ENCODE measurements at places on chromosomes 3 and 15.

- DNase-seq, result no peak
Observed at GRCh38 chr3:12230877-12231276, 58.0 kb upstream of the PPARG start.

GRCh38 chr15:70090436-70091296 lies 7.1 kb downstream of the TLE3 start:
- DNase-seq, result no peak

GRCh38 chr3:171566803-171567422 lies 106.7 kb upstream of the TNIK start:
- no peak for DNase-seq

DNA sequence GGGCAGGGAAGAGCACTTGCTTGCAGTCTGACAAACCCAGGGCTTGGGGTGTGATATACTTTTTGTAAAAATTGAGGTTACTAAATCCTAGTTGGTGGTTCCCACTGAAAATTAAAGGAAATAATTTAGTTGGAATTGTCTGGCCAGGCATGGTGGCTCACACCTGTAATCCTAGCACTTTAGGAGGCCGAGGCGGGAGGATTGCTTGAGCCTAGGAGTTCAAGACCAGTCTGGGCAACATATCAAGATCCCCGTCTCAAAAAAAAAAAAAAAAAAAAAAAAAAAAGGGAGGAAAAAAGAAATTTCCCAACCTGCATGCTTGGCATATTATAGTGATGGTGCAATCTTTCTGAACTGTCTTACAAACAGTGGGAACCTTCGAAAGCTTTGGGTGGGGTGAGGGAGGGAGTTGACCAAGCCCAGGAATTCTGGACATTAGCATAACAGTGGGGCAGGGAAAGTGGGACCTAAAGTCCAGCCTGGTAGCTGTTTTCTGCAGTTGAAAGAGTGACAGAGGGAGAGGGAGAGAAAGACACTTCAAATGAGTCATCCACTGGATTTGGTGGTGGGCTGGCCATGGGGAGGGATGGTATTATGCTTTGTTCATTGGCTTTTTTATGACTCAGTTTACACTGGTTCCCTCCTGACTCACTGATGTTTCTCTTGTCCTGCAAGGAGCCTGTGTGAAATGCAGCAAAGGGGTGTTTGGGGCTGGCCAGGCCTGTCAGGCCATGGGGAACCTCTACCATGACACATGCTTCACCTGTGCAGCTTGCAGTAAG lies 41.1 kb downstream of the LIMD1 start:
- DNase-seq, result peak; percentile 66

DNA sequence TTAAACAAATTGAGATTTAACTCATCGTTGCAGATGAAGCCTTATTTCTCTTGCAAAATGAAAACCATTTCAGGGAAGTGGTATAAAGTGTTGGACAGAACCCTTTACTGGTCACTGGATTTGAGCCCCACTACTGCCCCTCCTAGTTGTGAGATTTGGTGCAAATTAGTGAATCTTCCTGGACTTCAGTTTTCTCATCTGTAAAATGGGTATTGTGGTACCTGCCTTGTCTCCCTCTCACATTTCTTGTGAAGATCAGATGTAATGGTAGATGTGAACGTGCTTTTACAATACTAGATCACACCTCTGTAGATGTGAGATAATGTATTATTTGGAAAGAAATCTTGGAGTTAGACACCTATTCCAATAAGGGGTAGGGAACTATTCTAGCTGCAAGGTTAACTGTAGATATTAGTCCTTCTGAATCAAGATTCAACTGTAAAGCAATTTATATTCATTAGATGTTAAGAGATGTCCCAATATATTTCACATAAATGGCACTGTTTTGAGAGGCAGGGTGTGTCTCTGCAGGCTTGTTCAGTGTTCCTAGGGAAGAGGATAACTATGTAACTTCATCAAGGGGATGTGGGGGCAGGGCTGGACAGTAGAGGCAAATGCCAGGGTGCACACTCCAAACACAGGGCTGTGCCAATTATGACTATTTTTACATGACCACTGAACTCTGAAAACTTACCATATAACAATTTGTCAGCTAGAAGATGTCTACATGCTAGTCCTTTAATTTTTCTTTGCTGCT lies 112.4 kb upstream of the PFN2 start:
- no peak for DNase-seq

- DNase-seq, result no peak
Observed at GRCh38 chr15:71510763-71511162, 299.6 kb upstream of the NR2E3 start.

DNA sequence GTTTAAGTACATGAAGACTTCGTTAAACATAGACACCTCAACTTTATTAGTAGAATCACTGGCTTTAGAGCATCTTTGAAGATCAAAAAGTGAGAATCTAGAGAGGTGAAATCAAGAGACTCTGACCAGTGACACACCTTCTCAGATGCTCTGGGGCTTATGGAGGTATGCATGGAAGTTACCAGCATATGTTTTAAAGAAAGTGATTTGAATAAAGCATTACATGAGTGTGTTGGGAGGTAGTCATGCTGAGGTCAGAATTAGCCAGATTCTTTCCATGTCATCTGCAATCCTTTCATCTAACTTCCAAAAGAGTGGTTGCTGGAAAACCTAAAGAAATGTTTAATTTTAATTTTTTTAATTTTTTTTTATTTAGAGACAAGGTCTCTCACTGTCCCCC lies 658.0 kb upstream of the GOLIM4 start:
- no peak for DNase-seq

- no peak for DNase-seq
Observed at GRCh38 chr3:1017870-1018269, 75.0 kb upstream of the CNTN6 start.

DNA sequence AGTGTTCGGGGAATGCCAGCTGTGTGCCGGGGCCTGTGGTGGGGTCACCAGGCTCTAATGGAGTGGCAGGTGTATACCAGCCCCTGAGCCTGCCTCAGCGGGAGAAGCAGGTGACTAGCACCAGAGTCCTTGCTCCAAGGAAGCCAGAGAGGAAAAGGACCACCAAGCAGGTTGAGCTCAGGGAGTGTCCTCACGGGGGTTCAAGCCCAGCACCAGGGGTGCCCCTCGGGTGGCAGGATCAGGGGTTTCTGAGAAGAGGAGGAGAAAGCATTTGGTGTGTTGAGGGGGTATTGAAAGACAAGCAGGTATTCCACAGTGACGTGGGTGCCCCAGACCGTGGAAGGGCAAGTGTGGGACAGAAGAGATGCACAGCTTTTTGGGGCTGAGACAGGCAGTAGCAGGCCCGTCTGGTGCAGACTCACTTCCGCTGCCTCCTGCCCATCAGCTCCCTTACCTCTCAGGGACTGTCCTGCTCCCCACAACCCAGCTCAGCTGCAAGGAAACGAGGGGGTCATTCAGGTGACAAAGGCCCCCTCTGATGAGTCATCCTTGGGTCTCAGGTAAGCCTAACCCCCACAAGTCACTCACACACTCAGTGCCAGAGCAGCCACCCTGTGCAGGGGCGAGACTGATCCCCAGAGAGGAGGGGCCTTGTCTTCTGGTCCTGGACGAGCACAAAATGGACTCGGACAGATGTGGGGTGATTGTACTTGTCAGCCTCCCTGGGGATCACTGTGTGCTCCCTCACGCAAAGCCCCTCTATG lies 21.4 kb upstream of the POC1A start:
- DNase-seq, result no peak

DNA sequence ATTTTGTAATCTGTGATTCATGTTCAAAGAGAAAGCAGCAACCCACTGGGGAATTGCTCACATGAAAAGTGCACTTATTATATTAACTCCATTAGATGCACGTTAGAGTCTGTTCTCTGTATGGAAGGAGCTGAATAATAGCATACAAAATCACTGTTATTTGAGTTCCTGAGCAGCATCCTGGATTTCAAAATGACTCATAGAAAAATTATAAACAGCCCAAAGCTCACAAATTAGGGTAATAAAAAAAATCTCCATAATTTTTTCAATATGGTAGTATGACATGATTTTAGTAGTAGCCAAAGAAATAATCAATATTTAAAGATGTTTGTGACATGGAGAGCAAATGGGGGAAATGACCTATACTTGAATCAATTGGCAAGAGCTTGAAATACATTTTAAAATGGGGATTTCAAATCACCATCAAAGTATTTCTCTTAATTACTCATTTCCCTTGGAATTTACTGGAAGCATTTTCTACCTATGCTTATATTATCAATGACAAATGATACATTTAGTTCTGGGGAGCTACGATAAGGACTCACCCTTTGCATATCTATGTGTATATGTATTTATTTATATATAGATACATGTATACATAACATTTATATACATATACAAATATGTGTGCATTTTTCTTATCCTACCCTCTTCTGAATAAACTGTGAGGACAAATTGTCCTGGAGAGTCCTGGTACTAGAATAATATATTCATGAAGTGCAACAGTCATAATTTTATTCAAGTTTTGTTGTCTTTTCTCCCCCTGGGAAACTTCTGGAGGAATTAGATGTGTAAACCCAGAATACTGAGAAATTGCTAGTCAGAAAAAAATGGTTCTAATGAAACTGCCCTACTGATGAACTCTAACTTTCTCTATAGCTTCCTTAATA lies 116.3 kb downstream of the RPL22L1 start:
- DNase-seq, result peak; percentile 69

GRCh38 chr3:143482106-143483088 lies 362.8 kb downstream of the CHST2 start:
- no peak for DNase-seq

GRCh38 chr15:52208306-52208946 lies 17.2 kb upstream of the GNB5 start:
- DNase-seq, result peak; percentile 39

DNA sequence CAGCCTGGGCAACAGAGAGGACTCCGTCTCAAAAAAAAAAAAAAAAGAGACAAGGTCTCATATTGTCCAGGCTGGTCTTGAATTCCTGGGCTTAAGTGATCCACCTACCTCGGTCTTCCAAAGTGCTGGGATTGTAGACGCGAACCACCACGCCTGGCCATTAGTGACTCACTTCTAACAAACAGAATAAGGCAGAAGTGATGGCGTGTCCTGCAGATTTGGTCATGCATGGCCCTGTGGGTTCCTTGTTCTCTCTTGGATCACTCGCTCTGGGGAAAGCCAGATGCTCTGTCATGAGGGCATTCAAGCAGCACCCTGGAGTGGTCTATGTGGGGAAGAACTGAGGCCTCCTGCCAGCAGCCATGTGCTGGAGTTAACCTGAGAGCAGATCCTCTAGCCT lies 27.4 kb upstream of the TJP1 start:
- no peak for DNase-seq

DNA sequence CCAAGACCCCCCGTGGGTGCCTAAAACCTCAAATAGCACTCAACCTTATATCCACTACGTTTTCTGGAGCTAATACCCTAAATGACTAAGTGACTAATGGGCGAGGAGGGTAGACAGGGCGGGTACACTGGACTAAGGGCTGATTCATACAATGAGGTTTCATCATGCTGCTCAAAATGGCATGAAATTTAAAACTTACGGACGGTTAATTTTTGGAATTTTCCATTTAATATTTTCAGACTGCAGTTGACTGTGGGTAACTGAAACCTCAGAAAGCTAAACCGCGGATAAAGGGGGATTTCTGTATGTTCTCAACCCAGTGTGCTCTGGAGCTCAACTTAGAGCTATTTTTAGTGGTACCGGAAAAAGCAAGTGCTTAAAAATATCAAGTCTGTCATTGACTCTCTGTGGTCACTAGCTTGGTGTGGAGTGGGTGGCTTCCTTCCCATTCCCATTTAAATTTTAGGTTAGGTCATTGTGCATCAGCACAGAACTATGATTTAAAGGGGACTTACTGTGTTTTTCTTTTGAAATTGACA lies 72.9 kb downstream of the LRRC28 start:
- no peak for DNase-seq

- no peak for DNase-seq
Observed at GRCh38 chr3:186214670-186215069, 105.8 kb upstream of the ETV5 start.

All from fibroblast of skin of left quadriceps (primary cell).